ENCODE measurements at places on chromosomes 6 and 20.

GRCh38 chr6:69116658-69117057, 481.6 kb downstream of the ADGRB3 start:
- no peak for DNase-seq

DNA sequence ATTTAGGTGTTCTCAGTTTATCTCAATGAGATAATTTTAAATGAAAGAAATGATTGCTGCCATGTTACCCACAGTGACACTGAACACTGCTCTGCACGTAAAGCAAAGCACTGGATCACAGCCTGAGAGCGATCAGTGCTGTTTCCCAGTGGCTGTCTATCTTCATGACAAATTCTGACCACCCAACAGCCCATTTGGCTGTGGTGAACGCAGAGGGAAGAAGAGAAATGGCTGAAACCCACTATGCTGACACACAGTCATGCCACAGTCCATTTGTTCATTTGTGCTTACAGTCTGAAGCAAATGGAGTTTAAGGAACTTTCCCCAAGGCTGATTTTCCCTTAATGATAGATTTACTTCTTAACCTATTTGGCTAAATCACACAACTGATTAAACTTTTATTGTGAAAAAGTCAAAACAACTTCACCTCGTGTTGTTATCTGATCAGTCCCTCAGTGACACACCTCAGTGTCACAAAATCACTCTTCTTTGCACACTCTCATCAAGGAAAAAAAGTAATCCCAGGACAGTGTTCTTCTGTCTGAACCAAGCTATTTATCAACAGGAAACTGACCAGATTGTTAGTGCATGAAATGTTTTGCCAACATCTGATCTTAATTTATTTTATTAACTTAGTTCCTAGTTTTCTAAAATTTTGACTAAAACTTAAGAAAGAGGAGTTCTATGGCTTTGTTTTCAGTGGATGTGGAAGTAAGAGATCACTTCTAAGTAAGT, 225.1 kb downstream of the TBX18 start:
- no peak for DNase-seq

- DNase-seq: no peak
Observed at GRCh38 chr6:52538252-52538900, 38.5 kb downstream of the TRAM2 start.

GRCh38 chr6:170292407-170293158, 1.7 kb upstream of the DLL1 start:
- no peak for DNase-seq

- DNase-seq: peak; percentile 42
Observed at GRCh38 chr20:52410182-52410647, 218.6 kb upstream of the ZFP64 start.

GRCh38 chr20:63745961-63746731, 6.6 kb downstream of the SLC2A4RG start:
- no peak for DNase-seq

DNA sequence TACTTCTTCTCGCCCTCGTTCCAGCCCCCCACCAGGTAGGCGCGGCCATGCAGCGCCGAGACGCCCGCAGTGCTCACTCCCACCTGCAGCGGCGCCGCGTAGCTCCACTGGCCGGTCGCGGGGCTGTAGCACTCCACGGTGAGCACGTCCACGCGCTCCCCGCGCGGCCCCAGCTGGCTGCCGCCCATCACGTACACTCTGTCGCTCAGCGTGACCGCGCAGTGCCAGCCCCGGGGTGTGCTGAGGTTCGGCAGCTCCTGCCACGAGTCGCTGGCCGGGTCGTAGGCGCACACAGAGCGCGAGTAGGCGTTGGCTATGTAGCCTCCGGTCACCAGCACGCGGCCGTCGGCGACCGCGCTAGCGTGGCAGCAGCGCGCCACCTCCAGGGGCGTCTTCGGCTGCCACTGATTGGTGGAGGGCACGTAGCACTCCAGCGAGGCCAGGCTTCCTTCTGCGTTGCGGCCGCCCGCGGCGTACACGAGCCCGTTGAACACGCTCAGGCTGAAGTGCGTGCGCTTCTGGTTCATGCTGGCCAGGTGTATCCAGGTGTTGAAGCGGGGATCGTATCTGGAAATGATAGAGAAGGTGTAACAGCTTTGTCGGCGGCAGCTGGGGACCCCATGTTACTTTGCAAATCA, 13.7 kb downstream of the KLHL31 start:
- DNase-seq: peak; percentile 73

- no peak for DNase-seq
Observed at GRCh38 chr6:7241160-7241559, 71.8 kb downstream of the SSR1 start.

GRCh38 chr6:157710604-157711003, 112.4 kb upstream of the SNX9 start:
- DNase-seq: no peak

DNA sequence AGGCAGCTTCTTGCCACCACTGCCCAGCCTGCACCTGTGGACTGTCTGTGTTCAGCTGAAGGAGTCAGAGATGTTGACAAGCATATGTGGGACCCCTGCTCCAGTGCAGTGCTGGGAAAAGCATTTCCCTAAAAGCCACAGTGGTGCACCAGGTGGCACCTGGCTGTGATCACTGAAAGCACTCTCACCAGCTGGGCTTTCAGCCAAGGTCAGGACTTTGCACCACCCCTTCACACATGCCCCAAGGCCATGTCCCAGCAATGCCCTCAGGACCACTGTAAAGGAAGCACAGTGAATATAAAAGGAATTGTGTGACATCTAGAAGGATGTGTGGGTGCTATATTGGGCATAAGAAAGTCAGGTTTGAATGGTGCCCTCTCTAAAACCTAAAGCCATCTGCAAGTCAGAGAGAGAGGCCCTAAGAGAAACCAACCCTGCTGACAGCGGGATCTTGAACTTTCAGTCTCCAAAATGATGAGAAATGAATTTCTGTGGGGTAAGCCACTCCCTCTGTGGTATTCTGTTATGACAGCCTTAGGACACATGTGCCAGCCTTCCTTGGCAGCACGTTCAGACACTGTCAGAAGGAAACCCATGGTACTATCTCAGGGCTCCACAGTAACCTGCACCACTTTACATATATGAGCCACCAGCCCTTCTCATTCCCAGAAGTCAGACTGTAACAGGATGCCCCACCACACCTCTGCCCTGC, 30.7 kb downstream of the CBLN4 start:
- DNase-seq: no peak

All from activated T-cell treated with anti-CD3 and anti-CD28 coated beads, Interleukin-2, amount 50 U/mL, for 4 hours (primary cell).